ENCODE measurements at places on chromosomes 4 and X.

- DNase-seq, result no peak
These were observed 294.1 kb downstream of the ARHGAP10 start for GRCh38 chr4:148025981-148026380.

GRCh38 chr4:140448162-140448561 lies 20.7 kb upstream of the CLGN start:
- DNase-seq, result no peak

- DNase-seq, result no peak
These were observed 26.6 kb downstream of the MAOA start for GRCh38 chrX:43682726-43683125.

DNA sequence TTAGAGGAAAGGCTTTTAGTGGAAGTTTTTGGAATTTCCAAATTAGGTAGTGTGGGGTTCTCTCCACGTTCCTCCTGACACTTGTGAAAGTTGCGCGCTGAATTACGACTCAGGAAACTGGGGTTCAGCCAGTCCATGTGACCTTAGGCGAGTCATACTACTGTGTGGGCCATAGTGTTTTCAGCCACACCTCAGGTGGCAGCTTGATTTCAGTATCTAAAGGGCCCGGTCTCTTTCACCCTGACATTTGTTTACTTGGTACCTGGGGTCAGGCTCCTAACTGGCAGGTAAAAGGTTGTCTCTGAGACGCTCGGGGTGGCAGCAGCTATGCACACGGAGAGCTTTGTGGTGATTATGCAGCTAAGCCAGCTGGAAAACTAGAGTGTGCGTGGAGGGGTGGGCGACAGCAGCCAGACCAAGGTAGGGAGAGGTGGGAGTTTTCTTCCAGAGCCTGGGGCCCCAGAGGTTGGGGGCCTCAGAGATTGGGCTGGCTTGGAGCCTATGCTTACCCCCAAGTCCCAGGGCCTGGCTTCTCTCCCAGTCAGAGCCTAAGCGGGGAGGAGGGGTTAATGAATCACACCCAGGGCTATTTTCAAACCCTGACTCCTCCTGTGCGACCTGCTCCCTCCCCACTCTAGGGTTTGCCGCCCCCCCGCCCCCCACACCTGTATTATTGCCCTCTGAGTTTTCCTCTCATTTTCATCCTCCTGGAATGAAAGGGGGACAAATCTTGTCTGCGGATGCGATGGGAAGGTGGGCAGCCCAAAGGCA lies 47.2 kb downstream of the STARD8 start:
- no peak for DNase-seq

DNA sequence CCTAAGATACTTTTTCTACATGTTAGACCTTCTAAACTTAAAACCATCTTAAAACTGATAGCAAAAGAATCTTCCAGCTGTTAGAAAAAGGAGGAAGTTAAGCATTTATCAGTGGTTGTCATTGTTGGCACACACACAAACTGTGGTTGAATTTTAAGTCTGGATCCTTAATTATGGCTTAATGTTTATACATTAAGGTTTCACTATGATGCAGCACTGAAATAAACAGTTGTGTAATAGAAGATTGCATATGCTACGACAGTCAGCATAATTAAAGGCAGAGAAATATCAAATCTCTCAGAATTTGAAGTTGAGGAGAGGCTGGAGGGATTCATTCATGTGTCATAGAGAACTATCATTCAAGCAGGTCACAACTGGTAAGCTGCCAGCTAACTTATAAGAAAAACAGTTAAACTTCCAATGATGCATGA lies 32.3 kb downstream of the ADGRA3 start:
- peak; percentile 68 for DNase-seq

DNA sequence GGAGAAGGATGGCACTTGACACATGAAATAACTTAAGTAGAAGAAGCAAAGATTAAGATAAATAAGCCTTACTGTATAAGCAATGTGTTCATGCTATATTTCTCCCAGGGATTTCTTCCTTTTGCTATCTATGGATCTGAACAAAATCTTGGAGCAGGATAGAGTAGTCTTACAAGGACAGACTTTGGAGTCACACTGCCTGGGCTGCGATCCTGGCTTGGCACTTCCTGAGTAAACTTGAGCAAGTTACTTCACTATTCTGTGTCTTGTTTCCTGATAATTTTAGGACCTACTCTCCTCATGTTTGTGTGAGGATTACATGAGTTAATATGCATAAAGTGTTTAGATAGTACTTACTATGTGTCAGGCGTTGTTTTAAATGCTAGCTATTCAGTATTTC lies 340.0 kb upstream of the MAOA start:
- no peak for DNase-seq

DNA sequence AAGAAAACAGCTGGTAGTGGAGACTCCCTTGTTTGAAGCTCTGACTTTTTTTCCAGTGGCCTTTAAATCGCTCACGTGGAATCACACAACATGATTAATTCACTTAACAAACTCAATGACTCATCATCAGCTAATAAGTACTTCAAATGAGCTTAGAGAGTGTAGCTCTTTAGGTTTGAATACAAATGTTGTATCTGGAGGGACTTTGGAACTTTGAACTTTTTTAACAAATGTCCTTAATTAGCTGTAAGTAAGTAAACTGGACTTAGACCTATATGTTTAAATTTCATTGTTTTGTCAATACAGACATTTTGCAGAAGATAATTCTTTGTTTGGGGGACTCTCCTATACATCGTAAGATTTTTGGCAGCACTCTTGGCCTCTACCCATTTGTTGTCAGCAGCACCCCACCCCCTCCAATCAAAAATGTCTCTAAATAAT lies 581.1 kb downstream of the SPRY1 start:
- DNase-seq, result no peak

DNA sequence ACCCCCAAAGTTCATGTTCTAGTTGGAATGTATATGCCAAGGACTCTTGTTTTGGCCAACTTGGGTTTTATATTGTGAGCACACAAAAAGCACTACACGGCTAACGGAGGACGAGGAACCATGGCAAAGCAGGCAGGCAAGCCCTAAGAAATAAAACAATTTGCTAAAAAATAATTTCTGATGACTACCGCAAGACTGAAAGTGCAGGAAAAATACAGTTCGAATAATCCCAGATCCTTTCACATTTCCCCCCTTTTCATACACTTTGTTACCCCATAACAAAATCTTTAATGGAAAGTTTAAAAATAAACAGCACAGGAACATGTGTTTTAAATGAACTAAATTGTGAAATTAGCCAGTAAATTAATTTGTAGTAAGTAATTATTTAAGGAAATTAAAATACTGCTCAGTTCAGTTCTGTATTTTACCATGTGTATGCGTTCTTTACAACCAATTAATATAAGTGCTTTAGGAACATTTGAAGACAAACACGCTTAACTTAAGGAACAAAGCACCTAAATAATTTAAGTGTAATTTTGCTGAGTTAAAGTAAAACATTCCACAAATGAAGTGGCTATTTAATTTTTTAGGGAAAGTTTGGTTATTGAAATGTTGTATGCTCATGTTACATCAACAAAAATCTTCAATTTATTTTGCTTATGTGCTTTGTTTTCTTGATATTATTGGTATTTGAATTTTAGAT lies 12.4 kb upstream of the PITX2 start:
- DNase-seq, result no peak

GRCh38 chr4:126916049-126916625 lies 716.6 kb upstream of the INTU start:
- DNase-seq, result no peak

- DNase-seq, result peak; percentile 81
These were observed 87.2 kb downstream of the AREG start for GRCh38 chr4:74531963-74532794.

DNA sequence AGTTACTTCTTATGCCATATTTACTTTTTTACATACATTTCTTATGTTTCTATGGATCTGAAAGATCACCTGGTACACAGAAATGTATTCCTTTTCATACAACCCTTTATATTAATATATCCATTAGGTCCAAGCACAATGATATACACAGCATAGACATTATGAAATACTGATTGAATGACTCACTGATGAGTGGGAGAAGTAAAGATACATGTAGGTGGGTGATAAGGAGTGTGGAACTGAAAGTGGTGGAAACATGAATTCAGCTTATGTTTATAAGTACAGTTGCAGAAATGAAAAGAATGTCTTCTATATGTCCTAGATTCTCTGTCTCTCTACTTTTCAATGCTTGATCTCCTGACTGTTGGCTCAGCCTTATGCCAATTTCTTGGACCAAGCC lies 87.9 kb downstream of the YIPF7 start:
- DNase-seq, result no peak

- DNase-seq, result no peak
These were observed 15.4 kb downstream of the CXCL2 start for GRCh38 chr4:74083546-74083945.

DNA sequence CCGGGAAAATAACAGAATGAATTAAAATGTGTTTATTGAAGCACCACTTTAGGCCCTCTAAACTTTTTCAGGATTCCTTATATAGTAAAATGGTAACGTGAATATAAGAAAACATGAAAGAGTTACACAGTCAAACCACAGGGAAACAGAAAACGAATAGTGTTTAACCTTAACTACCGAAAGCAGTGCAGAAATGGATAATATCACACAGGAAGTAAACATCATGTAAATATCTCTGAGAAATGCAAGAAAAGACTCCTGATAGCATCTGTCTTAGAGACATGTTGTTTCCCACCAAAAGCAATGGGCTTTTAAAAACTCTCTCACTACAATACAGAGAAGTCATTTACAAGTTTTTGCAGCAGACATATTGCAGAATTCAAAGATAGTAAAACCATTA lies 323.9 kb upstream of the CXXC4 start:
- DNase-seq, result no peak

Data from Kasumi-1 (cell line).